ENCODE measurements at places on chromosomes 7 and 10. TPM values are rescaled to one million over a fixed set of nuclear protein-coding genes. Genes with fewer than 3 reads are reported as not detected.

DNA sequence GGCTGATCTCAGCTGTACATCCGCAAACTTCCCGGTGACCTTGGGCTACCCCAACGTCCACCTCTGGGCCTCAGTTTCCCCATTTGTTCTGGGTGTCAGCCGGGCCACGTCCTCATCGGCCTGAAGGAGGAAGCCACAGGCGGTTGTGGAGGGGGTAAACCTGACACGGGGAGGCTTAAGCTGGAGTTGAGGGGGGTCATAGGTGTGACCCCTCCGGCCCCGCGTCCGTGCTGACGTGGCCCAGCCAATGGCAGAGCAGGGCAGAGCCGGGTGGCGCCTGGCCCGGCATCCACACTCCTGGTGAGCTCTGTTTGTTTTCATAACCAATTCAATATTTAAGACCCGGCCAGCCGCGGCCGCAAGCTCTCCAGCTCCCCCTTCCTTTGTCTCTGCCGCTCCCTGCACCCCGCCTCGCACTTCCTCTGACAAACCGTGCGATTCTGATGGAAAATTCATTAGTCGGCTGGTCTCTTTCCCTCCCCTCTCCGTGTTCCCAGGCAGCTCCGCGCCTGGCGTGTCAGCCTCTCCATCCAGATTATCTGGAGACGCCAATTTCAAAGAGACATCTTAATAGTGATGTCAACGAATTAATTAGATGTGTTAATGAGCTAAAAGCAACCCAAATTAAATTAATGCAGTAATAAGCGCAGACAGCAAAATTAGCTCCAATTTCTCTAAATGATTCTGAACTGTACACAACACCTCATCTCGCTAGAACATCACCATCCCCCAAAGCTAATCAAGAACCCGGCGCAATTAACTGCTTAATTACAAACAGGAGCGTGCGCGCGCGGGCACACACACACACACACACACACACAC, 55.4 kb downstream of the MICALL2 start:
- DNase-seq = peak; percentile 28

LMTK2 gene
- 12.4 TPM for total RNA-seq

- DNase-seq = no peak
Observed at GRCh38 chr7:27141923-27142579, 1.4 kb downstream of the HOXA5 start.

DNA sequence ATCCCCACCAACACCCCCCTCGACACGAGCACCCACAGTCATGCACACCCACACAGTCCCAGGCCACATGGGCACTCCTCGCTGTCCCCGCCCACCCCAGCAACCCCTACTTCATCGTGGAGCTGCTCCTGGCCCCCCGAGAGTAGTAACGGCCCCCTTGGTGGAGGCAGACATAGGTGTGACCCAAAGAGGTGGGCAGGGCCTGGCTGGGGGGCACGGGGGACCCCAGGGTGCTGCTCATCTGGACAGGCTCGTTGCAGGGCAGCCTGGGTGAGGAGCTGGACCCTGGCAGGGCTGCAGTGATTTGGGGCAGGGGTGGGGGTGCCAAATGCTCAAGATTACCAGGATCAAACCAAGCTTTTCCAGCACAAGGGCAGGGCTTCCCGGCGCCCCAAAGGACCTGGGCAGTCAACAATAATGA, 42.4 kb upstream of the ZMIZ1 start:
- no peak for DNase-seq

PPP1R17 gene
- not detected for total RNA-seq

DNA sequence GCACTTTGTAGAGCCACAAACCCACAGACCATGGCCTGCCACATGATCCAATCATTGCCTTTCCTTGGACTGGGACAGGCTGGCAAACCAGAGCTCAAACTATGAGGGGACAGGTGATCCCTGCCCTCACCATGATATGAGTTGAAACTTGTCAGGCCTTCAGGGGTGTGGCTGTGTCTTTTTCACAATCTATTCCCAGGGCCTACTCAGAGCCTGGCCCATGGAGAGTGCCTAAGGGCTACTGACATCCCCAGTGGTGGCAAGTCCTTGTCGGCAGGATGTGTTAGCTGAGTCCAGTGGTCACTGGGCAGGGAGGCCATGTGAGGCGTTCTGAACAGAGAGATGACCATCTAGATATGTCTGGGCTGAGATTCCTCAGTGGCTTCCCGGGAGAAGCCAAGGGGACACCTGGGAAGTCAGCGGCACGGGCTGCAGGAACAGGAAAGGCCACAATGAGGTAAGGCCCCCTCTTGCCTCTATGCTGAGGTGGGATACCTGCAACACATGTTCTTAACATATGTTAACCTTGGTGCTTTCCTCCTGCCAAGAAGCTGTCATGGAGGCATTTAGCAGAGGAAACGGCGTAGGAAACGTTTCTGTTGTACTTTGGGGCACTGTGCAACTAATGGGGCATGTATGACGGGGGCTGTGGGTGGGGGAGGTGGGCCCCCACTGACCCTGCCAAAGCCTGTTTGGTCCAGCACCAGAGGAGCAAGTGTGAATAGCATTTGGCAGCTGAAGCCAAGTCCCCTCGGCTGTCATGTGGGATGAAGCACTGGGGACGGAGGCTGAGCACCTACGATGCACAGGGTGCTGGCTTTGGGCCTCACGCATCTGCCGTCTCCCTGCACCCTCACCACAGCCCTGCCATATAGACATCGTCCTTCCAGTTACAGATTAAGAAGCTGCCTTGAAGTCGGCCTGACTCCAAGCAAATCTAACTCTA, 384.0 kb downstream of the RPS24 start:
- DNase-seq = no peak

DNA sequence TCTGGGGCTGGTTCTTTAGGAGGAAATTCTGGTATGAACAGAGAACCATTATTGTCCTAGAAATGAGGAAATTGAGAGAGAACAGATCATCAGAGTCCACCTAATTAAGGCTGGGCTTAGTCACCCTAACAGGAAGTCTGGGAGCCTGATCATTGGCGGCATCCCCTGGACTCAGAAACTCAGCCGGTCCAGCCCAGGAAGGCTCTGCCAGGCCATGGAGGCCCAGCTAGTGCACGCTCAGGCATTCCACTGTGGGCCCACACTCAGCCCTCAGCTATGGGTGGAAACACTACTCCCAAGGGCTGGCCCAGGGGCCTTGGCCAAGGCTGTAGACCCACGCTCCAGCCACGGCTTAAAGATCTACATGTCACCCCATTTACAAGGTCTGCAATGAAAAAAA, 109.2 kb downstream of the PTPN20 start:
- no peak for DNase-seq

- DNase-seq = peak; percentile 15
Observed at GRCh38 chr7:87316846-87317552, 28.5 kb upstream of the CROT start.

RPEL1 gene
- total RNA-seq = not detected
